ENCODE measurements at places on chromosomes 13 and 19. TPM values are rescaled to one million over a fixed set of nuclear protein-coding genes. Genes with fewer than 3 reads are reported as not detected.
A peak's percentile ranks its signal among the peaks of the same experiment; 100 is the strongest.

GRCh38 chr19:55624109-55625003 lies at the start of gene ZNF784:
Gene ZNF784 (minus strand): TSS chr19:55624566. CDS start chr19:55624561, 5 bp downstream.
- peak; percentile 83 for DNase-seq

DNA sequence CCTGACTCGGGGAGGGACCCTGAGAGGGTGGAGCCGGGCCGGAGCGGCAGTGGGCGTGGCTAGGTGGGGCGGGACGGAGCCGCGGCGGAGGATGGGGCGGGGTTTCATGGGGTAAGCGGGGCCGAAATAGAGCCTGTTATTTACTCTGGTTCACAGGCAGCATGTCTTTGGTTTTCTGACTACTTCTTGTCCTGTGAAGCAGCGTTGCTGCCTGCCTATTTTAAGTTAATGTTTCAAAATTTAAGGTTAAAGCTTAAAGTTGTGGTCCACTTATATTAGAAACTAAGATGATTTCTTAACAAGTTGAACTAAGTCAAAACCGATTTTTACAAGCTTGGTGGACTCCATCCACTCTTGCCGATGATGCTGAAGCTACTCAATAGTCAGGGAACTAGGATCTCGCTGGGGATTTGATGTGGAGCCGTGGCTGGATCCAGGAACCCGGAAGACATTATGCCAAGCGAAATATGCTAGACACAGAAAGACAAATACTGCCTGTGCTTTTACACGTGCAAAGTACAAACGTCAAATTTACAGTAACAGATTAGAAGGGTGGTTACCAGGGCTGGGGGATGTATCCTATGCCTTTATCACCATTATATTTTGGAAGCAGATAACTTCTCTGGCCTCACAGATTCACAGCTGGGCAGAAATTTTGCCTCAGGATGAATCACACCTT lies 433 bp upstream of the ZNF616 start:
- DNase-seq: no peak

- no peak for DNase-seq
Measured at GRCh38 chr19:56252699-56253422, 19.7 kb upstream of the EDDM13 start.

DNA sequence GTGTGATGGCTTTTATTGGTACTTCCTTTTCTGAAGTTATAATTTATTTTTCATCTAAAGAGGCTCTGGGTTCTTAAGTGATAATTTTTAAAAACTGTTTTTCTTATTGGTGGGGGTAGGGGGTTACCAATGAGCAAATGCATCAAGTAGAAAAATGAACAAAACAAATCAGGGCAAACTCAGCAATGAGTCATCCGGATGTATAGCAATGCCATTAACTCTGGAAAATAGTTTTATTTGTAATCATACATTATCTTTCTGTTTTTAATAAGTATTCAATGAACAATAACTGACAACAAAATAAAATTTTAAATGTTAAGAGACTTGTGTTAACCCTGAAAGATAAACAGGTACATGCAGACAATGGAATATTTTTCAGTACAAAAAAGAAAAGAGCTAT lies 67.6 kb downstream of the UFM1 start:
- DNase-seq: no peak

DNA sequence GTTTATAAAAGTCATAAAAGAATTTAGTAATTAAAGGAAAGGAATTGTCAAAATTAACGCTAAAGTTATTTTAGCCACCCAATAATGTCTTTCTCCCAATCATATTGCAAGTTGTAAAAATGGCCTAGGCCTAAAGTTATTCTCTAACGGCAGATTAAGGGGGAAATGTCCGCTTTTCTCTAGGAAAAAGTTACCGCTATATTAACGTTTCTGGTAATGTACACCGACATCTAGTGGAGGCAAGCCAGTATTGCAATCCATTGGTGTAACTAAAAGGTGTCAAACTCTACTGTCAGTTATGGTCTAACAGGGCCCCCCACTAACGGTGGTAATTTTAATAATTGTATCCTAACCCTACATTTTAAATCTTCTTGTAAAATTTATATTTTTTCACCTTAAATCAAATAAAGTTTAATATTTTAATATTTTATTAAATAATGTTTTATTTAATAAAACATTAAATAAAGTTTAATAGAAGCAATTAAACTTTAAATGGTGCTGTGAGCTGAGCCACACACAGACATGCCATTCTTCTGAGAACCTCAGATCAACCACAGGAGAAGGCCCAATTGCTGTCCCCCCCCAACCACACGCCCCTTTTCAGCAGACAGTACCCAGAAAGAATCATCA lies 35.9 kb upstream of the ZSCAN5A start:
- no peak for DNase-seq

DNA sequence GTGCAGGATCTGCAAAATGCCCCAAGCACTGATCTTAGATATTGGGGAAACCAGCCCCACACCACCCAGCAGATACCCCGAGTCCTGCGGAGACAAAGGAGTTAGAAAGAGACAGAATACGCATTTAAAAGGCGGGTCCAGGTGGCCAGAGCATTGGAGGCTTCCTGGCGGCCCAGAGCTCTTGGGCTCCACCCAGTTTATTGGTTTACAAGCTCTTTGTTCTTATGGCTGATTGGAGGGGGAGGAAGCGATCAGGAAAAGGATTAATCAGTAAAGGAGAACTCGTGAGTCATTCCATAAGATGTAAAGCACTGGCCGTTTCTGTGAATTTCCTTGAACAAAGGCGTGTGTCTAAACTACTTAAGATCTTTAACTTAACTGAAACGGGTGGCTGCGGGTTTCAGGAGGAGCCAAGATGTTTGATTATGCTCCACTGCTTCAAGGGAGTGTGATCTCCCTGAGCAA lies 926 bp downstream of the ZNF587 start:
- DNase-seq: peak; percentile 64

DNA sequence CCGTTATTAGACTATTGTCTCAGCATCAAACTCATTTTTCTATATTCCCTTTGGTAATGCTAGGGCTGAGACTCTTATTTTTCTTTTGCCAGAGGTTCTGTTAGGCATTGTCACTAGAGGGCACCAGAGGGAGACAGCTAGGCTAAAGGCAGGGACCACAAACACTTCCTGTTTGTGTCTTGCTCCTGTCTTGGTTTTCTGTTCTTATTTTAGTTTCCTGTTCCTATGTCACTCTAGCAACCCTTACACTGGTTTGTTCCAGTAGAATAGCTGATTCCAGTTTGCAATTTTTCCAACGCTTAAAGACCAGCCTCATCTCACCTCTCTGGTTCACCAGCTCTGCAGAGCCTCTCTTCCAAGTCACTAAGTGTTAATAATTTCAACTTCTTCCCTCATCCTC lies 772.0 kb downstream of the DIAPH3 start:
- peak; percentile 29 for DNase-seq

GRCh38 chr13:113667771-113668490 lies 912 bp downstream of the GRK1 start:
- no peak for DNase-seq

- DNase-seq: no peak
Measured at GRCh38 chr19:58382997-58383603, 2.3 kb upstream of the ZNF837 start.

DNA sequence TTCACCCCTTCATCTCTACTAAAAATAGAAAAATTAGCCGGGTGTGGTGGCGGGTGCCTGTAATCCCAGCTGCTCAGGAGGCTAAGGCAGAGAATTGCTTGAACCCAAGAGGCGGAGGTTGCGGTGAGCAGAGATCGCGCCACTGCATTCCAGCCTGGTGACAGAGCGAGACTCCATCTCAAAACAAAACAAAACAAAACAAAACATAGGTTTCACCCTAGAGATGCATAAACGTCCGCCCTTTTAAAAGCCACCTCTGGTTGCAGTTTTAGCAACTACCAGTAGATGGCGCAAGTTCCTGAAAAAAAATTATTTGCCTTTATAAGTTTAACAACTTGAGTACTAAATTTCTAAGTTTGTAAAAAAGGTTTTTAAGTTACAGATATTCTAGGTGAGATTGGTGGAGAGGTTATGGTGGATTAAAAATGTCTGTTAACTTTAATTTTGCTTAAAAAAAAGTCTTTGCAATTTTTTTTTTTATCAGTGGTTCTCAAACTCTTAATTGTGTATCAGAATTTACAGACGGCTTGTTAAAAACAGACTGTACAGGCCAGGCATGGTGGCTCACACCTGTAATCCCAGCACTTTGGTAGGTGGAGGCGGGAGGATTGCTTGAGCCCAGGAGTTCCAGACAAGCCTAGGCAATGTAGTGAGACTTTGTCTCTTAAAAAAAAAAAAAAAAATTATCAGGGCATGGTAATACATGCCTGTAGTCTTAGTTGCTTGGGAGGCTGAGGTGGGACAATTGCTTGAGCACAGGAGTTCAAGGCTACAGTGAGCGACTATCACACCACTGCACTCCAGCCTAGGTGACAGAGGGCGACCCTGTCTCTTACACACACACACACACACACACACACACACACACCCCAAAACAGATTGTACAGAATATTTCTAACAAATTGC lies 42.1 kb downstream of the NAA16 start:
- peak; percentile 20 for DNase-seq

Gene LGALS4
- 2.2 TPM for polyA plus RNA-seq

DNA sequence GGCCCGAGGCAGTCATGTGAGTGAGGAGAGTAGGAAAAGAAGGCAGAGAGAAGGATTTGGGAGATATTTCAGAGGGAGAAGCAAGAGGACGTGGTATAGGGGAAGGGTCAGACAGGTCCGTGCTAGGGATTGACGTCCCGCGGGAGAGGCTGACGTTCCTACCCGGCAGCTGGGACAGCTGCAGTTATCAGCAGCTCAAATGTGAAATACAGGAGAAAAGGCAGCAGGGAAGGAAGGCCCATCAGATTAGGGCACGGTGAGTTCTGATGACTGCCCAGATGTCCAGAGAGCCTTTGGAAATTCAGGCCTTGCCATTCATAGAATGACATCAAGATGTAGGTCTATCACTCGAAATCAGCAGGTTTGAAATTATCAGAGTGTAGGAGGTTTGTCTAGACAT lies 88.4 kb downstream of the IRS2 start:
- no peak for DNase-seq

Gene LRRC25
- 7.0 TPM for polyA plus RNA-seq

Gene SPACA4
- polyA plus RNA-seq: not detected

- DNase-seq: no peak
Measured at GRCh38 chr19:2050349-2050990, 574 bp downstream of the MKNK2 start.

Gene PRODH2
- polyA plus RNA-seq: 0.18 TPM

DNA sequence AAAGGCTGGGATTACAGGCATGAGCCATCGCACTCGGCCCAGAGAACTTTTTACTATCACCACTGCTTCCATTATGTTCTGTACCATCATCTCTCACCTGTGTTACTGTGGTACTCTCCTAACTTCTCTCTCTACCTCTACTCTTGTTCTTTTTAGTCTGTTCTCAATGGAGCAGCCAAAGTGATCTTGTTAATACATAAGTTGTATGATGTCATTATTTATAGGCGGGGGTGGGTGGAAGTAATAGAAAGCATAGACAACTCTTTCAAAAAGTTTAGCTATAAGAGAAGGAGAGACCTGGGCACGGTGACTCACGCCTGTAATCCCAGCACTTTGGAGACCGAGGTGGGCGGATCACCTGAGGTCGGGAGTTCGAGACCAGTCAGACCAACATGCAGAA lies 3.0 kb downstream of the ZNF570 start:
- DNase-seq: no peak

Gene IGSF23
- polyA plus RNA-seq: not detected

Gene ZNF837
- polyA plus RNA-seq: 1.6 TPM

DNA sequence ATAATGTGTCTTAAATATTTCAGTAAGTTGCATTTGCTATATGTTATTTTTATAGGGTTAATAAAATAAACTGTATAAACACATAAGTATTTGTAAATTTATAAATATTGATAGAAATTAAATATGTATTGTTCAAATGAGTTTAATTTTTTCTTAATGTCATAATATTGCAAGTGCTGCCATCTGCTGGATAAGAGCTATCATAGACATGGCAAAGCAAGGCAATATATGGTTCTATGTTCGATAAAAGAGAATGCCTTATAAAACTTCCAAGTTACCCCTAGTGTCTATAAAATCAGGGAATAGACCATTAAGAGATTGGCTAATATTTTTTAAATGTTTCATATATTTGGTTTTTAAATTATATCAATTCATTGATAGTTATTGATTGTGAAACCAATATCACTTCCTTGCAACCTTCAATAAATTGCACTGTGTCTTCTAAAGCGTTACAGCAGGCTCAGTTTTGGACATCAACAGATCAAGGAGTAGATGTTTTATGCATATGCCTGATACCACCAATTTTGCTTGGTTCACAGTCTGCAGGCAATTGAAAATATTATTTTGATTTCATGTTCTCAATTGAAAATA lies 29.0 kb upstream of the SLITRK6 start:
- no peak for DNase-seq

- no peak for DNase-seq
Measured at GRCh38 chr13:101779147-101779546, 326.7 kb downstream of the ITGBL1 start.

- no peak for DNase-seq
Measured at GRCh38 chr19:10552510-10553053, 8.9 kb downstream of the ATG4D start.

Gene CD37
- 12.4 TPM for polyA plus RNA-seq

Gene HNRNPUL1
- polyA plus RNA-seq: 123 TPM

GRCh38 chr13:109707742-109708617 lies 78.4 kb downstream of the IRS2 start:
- no peak for DNase-seq

GRCh38 chr13:97202761-97203160 lies 19.4 kb upstream of the MBNL2 start:
- no peak for DNase-seq

Gene LENG9
- polyA plus RNA-seq: 6.2 TPM

Gene ATP1A3
- 0.77 TPM for polyA plus RNA-seq

DNA sequence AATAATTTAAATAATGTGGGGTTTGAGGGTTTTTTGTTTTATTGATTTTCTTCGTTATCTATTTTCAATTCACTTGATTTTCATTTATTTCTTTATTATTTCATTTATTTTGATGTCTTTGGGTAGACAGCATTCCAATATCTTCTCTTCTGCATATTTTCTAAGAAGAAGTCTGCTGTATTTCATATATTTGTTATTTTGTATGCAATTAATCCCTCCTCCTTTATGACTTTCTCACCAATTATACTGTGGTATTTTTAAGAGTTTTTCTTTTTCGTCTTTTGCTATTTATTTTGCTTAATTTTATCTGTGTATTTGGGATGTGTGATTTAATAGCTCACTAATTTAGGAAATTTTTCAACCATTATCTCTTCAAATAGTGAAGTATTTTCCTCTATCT lies 1444.4 kb upstream of the MIR17HG start:
- DNase-seq: no peak

GRCh38 chr13:44837250-44837649 lies 152.0 kb downstream of the NUFIP1 start:
- no peak for DNase-seq

DNA sequence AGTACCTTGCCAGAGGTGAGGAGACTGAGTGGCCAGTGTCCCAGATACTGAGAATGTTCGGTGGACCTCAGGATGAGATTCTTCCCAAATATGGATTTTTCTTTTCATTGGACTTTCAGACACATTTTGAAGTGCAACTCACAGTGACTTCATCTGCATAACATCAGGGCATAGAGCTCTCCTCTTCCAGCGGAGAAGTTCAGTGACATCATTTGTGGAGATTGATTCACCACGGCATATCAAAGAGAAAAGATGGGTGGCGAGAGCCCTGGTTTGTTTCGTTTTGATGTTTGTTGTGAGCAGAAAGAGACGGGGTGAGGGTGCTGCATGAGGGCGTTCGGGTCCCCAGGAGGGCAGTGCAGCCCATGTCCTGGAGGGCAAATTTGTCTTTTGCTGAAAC lies 120.1 kb upstream of the GPR12 start:
- no peak for DNase-seq

Gene MAB21L1
- polyA plus RNA-seq: 1.3 TPM

Gene FOSB
- 128 TPM for polyA plus RNA-seq

Gene ZNF225
- polyA plus RNA-seq: 2.6 TPM

GRCh38 chr19:7507884-7508283 lies 8.0 kb upstream of the ZNF358 start:
- DNase-seq: no peak

GRCh38 chr13:96473526-96474180 lies 383.7 kb downstream of the HS6ST3 start:
- no peak for DNase-seq
